Activated CD8-positive, alpha-beta memory T cell treated with anti-CD3 and anti-CD28 coated beads for 24 hours (primary cell): ENCODE measurements at places on chromosomes 2 and 18.

GRCh38 chr2:51401546-51401945 is 369.6 kb upstream of the NRXN1 start:
- no peak for DNase-seq

GRCh38 chr2:226669905-226670304 is 129.7 kb downstream of the IRS1 start:
- no peak for DNase-seq

DNA sequence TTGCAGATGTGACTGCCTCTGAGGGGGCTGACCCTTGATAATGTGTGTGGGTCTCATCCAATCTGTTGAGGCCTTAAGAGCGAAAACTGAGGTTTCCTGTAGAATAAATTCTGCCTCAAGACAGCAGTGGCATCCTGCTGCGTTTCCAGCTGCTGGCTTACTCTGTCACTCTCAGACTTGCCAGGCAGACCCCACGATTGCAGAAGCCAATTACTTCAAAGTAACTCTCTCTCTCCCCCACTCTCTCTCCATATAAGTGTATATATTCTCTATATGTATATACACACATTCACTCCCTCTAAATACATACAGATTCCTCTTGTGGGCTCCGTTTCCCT is 152.5 kb upstream of the ALKAL2 start:
- no peak for DNase-seq

- no peak for DNase-seq
Observed at GRCh38 chr2:28038722-28039121, 148.2 kb downstream of the BABAM2 start.

- DNase-seq, result no peak
Observed at GRCh38 chr2:147499785-147500184, 345.0 kb upstream of the ACVR2A start.
